Suppressor macrophage treated with lipopolysaccharide for 4 hours (primary cell): ENCODE measurements at places on chromosomes 12 and 14.

DNA sequence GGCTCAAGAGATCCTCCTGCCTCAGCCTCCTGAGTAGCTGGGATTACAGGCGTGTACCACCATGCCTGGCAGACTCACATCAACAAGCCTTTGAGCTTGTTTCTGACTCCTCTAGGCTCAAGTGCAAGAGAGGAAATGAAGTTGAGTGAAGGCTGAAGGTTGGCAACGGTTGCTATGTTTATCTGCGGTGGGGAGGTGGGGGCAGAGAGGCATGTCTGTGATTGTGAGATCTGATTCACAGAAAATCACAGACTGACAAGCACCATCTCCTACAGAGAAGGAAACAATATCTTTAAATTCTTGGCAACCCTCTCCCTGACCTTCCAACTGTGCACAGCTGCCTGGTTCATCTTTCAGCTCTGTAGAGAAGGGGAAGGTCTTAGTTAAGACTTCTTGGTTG is 22.1 kb upstream of the NINJ2 start:
- DNase-seq: peak; percentile 58

DNA sequence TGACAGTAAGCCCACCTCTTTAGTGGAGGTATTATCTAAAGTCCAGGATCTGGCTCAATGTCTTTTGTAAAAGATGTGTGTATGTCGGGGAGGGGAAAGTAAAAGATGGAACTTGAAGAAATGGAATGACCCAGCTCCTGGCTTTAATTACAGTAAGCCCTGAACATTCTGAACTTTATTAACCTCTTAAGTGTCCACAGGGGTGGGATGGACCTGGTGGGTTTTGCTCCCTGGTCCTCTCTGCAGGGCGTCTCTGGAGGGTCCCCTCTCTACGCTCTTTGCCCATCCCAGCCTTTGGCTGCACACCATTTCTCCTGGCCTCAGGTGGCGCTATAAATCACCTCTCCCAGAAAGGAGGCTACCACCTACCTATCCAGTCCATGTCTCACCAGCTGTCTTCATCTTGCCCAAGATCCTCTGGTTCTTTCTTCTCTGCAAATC is 3.7 kb upstream of the CISTR start:
- DNase-seq: no peak

DNA sequence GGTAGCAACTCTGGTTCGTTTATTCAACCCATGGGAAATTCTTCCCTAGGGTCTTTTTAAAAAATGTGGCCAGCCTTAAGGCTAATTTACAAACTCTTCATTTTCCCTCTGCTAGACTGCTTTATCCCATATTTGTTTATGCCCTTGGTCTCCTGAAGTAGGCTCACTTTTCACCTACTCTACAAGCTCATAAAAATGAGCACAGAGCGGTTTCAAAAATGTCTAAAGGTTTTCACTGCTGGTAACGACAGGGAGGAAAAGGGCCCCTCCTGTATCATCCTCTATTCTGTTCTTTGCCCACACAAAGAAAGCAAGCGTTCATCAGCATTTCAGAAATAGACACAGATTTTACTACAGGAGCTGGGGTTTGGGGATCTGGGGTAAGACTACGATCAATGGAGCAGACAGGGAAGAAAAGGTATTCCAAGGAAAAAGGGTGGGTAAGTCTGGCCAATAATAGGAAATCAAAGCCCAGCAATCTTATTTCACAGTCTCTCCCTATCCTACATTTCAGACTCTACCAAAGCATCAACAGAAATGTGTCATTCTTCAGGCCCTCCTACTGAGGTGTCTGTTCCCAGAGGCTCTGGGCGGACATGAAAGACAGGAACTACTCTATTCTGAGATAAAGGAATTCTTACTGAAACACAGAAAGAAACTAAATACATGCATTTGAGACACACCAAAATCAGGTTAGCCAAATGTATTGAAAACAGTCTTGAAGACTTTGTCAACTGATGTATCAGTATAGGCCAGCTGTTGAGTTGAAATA is 86.4 kb downstream of the SPPL3 start:
- DNase-seq: no peak

- peak; percentile 87 for DNase-seq
Measured at GRCh38 chr14:36373982-36374673, 53.7 kb upstream of the MBIP start.

GRCh38 chr12:57810450-57810849 is 8.1 kb downstream of the AVIL start:
- DNase-seq: no peak

DNA sequence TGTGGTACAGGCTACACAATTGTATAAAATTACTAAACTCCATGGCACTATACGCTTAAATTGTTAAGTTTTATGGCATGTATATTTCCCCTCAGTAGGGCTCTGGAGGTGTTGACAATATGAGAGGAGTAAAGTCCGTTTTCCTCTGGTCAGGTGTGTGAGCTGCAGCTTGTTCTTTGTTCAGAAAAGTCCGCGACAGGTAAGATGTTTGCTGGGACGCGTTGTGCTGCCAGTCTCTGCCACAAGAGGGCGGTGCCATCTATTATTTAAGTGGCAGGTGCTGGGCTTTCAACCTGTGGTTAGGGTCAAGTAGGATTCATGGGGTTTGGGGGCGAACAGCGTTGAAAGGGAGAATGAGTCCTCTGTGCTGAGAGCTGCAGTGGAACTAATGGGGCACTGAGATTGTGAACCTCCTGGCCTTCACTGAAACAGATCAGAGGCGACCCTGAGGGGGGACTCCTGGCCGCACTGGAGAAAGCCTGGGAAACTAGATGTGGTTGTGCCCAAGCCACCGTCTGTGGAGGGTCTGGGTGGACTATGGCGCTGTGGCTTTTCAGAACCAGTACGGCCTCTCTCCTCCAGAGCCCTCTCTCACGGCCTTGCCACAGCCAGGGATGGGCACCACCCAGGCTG is 179.0 kb downstream of the SLC15A4 start:
- DNase-seq: peak; percentile 30

- peak; percentile 70 for DNase-seq
Measured at GRCh38 chr12:100127766-100128511, 14.7 kb downstream of the BLTP3B start.

DNA sequence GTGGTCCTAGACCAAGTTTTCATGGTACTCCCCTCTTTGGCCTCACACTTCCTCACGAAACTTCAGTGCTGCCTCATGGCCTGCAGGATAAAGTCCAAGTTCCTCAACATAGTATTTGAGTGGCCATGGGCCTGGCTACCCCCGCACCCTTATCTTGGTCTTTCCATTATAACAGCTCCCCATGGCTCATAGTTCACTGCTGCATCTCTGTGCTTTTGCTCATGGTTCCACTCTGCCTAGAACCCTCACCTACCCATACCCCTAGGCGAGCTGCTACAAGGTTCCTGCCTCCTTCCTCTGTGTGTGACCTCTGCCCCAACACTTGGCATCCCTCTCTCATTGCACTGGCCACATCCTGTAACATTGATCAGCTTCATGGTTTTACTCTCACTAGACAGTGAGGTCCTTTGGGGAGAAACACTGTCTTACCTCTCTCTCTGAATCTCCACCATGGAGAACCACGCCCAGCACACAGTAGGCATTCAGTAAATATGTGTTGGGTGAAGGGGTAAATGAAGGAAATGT is 158.9 kb downstream of the GPR65 start:
- DNase-seq: no peak

GRCh38 chr14:101253948-101254347 is 307.3 kb upstream of the DIO3 start:
- DNase-seq: no peak

DNA sequence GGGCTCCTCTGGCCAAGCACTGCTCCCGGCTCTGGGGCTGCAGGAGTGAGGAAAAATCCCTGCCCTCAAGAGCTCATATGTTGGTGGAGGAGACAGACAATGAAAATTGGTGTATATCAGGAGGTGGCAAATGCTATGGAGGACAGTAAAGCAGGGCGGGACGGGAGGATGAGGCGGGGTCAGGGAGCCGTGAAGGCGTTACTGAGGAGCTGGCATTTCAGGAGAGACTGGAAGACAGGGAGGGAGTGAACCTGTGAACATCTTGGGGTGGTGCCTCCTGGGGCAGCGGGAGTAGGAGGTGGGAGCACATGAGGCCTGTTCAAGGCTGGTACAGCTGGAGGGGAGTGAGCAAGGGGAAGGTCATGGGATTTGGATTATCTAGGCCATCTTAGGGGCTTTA is 26.6 kb downstream of the TSPAN9 start:
- DNase-seq: no peak

DNA sequence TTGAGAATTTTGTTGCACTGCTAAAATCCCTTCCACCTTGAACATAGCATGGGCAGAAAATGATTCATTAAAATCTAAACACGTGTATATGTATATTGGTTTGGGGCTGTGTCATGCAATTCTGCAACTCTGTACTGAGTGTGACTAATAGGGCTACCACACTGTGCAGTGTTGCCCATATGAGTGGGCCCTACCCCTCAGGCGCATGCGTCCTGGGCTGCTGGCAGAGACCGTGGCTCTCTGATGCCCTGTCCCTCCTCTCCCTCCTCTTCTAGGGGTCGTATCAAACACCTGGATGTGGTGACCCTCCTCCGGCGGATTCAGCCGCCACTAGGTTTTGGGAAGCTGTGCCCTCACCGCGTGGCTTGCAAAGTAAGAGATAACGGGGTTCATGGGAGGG is 128.4 kb upstream of the FKBP4 start:
- no peak for DNase-seq

DNA sequence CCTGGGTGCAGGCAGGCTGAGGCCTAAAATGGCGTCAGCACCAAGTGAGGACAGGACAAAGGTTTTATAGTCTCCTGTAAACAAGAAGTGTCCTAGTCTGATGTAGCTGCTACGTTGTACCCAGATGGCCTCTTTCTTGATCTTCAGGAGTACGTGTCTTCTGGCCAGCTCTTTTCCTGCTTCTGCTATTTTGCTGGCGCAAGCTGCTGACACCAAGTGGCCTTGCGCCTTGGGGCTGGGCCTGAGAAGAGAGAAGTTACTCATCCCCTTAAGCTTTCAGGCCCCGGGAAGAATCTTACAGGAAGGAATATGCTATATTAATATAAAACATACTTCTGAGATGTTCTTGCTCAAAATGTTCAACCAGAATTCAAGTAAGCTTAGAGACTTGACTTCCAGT is 605.2 kb downstream of the GALC start:
- no peak for DNase-seq

DNA sequence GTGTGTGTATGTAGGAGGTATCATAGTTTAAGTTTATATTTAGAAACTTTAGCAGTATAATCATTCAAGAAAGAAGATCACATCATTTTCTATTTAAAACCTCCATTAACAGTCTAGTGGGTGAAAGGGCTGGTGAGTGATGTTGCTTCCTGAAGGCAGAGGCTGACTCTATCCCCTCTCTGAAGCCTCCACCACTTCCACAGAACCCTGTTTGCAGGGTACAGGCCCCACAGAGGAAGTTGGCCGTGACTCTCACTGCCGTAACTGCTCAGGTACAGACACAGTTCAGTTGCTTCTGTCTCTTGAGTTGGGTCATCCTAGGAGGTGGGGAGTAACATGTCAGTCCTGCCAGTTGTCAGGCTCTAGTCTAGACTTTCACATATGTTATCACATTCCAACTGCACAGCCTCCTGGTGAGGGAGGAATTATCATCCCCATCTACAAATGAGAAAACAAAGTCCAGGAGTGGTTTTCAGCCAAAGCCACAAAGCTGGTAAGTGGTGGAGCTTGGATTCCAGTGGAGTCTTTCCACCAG is 31.5 kb downstream of the CFL2 start:
- peak; percentile 37 for DNase-seq

GRCh38 chr12:15152456-15152855 is 68.8 kb downstream of the RERG start:
- no peak for DNase-seq

DNA sequence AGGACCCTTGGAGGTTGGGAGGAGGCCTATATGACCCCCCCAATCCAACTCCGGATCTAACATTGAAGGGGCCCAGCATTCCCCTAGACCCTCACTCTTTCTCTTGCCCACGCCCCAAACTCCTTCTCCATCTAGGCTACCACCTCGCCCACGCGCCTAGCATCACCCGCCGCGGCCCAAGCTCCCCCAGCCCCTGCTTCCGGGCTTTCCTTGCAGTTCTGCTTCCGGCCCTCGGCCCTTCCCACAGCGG is 445 bp downstream of the CERS5 start:
- DNase-seq: peak; percentile 68

- DNase-seq: no peak
Measured at GRCh38 chr14:88856786-88857366, 32.4 kb downstream of the TTC8 start.

- peak; percentile 60 for DNase-seq
Measured at GRCh38 chr12:108611884-108612415, 14.1 kb upstream of the TMEM119 start.

DNA sequence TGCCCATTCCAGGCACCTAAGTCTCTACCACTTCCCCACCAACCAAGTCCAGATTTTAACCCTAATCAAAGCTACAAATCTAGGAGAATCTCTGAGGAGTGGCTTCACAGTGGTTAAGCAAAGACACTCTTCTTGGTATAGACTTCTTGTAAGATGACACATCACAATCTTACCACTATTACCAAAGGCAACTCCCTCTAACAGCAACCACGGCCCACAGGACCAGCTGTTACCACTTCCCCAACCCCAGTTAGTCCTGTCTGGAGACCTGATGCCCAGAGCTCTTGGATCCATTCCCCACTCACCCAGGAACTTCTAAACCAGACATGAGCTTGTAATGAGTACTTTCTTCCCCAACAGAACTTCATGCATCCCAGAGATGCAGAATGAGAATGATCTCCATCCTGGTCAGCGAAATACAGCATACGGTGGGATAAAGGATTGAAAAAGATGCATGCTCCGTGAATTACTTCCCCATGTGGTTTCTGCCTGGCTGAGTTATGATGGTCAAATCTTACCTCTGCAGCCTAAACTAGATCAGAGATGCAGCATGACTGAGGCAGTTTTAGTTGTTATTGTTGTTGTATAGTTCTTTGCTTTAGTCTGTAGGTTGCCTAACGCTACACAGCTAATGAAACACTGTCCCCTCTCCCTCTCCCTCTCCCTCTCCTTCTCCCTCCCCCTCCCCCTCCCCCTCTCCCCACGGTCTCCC is 87.7 kb upstream of the FOXN3 start:
- peak; percentile 80 for DNase-seq

DNA sequence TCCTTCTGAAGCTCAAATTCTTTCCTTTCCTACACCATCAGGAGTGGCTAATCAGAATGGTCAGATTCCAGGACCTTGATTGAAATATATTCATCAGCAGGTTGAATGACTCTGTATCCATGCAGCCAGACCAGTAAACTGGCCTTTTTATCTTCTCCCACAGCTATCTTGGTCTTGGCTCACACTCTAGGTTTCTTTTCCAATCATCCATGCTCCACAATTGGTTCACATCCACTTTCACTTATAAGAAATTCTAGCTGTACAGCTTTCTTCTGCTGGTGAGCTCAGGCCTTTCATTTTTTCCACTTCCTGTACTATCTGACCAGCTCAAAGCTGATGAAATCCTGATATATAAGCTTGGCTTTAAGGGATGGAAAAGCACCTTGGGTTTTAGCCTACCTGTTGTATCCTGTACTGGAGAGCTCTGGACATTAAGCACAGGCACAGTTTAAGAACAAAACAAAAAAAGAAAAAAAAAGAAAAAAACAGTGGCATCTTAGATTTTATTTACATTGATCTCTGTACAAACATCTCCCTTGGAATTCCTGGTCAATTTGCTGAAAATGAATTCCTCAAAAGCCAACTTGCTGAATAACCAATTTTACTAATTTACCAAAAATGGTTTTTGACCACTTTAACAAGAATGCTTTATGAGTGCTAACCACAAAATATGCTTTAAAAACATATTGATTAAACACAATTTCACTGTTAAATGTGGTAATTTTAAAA is 91.6 kb upstream of the PAWR start:
- DNase-seq: peak; percentile 27

GRCh38 chr12:30457621-30458289 is 237.9 kb downstream of the IPO8 start:
- DNase-seq: no peak
